ENCODE measurements at places on chromosomes 13 and 19.
A peak's percentile ranks its signal among the peaks of the same experiment; 100 is the strongest.

GRCh38 chr19:4385291-4386040 lies 14.9 kb downstream of the SH3GL1 start:
- DNase-seq = no peak

GRCh38 chr13:76833441-76833954 lies 52.7 kb downstream of the KCTD12 start:
- no peak for DNase-seq

DNA sequence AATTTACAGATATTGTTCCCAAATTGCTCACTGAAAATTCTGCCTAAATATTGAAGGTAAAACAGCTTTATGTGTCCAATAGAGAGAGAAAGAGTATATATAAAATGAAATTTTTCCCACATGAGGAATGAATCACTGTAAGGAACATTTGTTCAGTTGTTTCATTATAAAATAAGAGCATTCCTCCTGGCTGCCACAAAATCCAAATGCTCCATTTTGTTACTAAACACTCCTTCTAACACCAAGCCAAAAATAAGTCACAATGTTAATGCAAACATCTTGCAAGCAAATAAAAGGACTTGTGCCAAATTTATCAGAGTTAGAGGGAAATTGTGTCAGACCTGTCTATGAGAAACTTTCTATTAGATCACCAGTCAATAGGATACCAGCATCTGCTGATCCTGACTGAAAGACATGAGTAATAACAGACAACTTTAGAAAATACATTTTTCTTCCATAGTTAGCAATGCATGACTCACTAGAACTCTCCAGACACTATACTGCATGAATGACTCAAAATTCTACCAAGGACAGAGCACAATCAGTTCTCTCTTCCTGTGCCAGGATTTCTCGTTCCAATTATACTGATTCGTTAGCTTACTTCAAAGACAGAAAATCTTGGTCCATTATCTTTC lies 83.5 kb upstream of the FNDC3A start:
- DNase-seq = peak; percentile 53

DNA sequence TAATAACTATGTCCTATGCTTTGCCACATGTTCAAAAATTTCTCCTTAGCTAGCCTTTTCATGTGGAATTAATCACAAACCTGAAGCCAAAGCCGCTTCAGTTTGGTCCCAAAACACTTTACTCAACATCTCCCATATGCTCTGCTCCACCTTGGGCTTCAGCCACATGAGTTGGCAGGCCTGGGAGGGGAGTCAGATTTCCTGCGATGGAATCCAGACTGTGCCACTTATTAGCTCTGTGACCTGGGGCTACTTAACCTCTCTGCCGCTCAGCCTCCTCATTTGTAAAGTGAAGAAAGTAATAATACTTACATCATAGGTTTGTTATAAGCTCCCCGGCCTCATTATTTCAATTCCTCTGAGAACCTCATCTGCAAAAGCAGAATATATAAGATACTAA lies 272.0 kb downstream of the LMO7 start:
- DNase-seq = no peak

GRCh38 chr19:45275370-45275971 lies 24.4 kb downstream of the MARK4 start:
- no peak for DNase-seq

- no peak for DNase-seq
These were observed 84.6 kb downstream of the NALCN start for GRCh38 chr13:101331731-101332130.
